ENCODE measurements at places on chromosomes 3 and 15. TPM values are rescaled to one million over a fixed set of nuclear protein-coding genes. Genes with fewer than 3 reads are reported as not detected.

Gene SERPINI2
- not detected for total RNA-seq

Gene GOLGA8Q
- total RNA-seq: not detected

Gene PP2D1
- not detected for total RNA-seq

Gene ACVR2B
- 4.8 TPM for total RNA-seq

Gene IREB2
- total RNA-seq: 28.4 TPM

Gene GUCA1C
- not detected for total RNA-seq

- no peak for DNase-seq
- no peak overlapping the region for H3K4me3 ChIP-seq
- H3K27ac ChIP-seq: no peak overlapping the region
- no peaks in the 10 kb centered on the region for H3K4me1 ChIP-seq
- no peaks in the 10 kb centered on the region for H3K36me3 ChIP-seq
Observed at GRCh38 chr3:165439765-165440164, 243.6 kb upstream of the SLITRK3 start.

DNA sequence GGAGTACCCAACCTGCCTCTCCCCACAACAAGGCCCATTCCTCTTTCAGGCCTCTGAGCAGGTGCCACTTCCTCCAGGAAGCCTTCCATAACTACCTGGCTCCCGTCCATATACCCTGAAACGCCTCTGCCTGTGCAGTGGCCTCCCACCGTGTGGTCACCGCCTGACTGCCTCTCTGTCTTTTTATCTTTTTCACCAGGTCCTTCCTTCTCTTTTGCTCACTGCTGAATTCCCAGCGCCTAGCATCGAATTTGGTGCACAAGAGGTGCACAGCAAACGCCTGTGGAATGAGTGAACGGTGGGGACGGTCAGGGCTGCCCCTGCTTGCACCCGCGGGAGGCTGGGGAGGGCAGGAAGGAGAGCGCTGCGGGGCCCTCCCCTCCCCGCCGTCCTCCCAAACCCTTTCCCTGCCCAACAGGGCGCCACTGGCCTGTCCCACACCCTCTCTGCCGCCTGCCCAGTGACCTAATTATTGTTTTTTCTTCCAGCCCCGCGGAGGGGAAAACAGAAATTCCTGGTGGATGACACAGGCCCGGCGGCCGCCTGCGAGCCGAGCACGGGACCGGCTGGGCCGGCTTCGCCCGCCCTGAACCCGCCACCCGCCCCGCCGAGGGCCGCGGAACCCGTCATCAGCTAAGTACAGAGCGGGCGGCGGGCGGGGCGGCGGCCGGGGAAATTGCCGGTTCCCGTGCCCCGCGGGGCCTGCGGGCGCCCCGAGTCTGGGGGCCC, 140.1 kb downstream of the SMAD6 start:
- peak; percentile 95 for DNase-seq
- peaks cover 13% of the 10 kb centered on the region for H3K4me1 ChIP-seq
- H3K4me3 ChIP-seq: peak overlapping the region; percentile 54

DNA sequence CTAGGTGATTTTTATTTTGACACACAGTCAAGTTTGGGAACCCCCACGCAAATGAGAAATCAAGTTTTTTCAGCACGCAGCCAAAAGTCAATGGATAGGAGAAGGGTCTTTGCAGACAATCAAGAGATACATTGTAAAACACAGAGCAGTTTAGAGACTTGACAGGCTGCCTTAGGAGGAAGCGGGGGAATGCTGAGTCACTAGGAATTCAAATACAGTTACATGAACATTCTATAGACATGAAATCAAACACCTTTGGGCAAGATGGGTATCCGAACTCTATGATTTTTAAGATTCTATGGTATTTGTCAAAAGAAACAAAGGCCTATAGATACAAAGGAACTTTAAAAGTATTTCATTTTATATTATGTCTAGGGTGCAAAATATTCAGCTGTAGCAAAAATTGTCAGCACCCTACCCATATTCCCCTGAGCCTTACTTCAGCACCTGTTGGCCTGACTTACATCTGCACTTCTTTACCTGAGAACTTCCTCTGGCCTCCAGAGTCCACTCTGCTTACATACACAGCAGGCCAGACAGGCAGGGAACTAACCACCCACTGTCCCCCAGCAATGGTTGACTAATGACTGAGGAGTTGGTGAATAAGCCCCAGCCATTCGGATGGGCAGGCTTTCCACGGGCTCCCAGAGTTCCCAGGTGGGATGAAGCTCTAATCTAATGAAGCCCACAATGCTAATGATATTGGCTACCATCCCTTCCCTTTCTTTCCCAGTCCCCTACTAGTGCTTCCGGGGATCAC, 289.3 kb upstream of the RORA start:
- H3K4me1 ChIP-seq: no peaks in the 10 kb centered on the region
- H3K36me3 ChIP-seq: no peaks in the 10 kb centered on the region
- no peak overlapping the region for H3K4me3 ChIP-seq

- no peak for DNase-seq
- H3K27me3 ChIP-seq: no peaks in the 10 kb centered on the region
- no peaks in the 10 kb centered on the region for H3K4me1 ChIP-seq
- H3K36me3 ChIP-seq: no peaks in the 10 kb centered on the region
- H3K4me3 ChIP-seq: no peak overlapping the region
Observed at GRCh38 chr3:183151086-183151485, 11.4 kb downstream of the LAMP3 start.

DNA sequence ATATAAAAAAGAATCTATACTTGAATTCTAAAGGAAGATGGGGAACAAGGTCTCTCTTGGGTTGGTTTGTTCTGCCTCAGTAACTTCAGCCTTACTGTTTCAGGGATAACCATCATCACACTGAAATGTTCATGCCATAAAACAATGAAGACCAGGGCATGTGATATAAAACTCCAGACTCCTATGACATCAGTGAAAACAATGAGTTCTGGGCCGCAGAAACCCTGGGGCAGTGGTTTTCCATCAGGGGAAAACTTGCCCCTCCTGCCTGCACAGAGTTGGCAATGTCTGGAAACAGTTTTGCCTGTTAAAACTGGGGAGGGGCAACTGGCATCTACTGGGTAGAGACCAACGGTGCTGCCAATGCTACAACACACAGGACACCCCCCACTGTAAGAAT, 46.8 kb downstream of the CA12 start:
- no peaks in the 10 kb centered on the region for H3K36me3 ChIP-seq
- H3K4me1 ChIP-seq: no peaks in the 10 kb centered on the region
- DNase-seq: no peak
- H3K27me3 ChIP-seq: no peaks in the 10 kb centered on the region
- H3K27ac ChIP-seq: no peak overlapping the region
- H3K4me3 ChIP-seq: no peak overlapping the region

DNA sequence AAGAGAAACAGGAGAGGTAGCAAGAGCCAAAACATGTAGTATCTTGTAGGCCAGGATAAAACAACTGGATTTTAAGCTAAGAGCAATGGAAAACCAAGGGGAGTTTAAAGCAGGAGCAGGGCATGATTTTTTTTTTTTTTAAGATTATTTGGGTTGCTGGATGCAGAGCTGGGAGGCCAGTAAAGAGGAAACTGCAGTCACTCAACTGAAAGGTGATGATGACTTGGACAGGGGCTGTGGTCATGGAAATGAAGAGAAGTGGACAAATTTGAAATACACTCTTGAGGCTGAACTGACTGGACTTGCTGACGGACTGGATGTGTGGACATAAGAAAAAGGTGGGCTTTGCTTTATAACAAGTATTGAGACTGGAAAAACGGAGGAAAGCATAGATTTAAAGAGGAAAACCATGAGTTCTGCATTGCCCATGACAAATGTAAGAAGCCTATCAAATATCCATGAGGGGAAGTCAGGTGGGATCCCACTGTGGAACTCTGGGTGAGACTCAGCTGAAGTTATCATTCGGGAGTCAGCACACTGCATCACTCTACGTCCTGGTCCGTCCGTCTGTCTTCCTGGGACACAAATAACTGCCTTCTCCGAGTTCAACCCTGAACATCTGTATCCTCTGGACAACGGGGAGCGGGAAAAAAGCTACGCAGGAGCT, 688 bp downstream of the XPC start:
- no peak for DNase-seq
- peak overlapping the region; percentile 62 for H3K4me3 ChIP-seq
- no peaks in the 10 kb centered on the region for H3K27me3 ChIP-seq
- peaks cover 32% of the 10 kb centered on the region for H3K4me1 ChIP-seq
- H3K27ac ChIP-seq: peak overlapping the region; percentile 95

DNA sequence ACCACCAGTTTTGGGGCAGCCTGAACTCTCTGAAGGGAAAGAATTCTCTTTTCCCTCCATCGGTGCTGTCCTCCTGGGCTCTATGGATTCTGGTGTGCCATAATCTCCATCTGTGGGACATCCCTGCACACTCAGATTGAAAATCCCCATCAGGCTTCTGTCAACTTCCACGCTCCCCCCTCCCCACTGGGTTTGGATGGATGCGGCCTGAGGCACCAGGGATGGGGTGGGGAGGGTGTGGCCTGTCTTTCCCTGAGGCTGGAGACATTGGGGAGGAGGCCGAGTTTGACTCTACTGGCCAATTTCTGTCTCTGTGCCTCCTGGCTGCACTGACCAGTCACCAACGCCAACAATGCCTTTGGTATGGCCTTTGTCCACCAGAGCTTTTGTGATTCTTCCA, 16.3 kb upstream of the FBLN2 start:
- no peaks in the 10 kb centered on the region for H3K4me1 ChIP-seq
- no peak for DNase-seq
- no peaks in the 10 kb centered on the region for H3K36me3 ChIP-seq
- H3K27me3 ChIP-seq: no peaks in the 10 kb centered on the region
- no peak overlapping the region for H3K4me3 ChIP-seq

DNA sequence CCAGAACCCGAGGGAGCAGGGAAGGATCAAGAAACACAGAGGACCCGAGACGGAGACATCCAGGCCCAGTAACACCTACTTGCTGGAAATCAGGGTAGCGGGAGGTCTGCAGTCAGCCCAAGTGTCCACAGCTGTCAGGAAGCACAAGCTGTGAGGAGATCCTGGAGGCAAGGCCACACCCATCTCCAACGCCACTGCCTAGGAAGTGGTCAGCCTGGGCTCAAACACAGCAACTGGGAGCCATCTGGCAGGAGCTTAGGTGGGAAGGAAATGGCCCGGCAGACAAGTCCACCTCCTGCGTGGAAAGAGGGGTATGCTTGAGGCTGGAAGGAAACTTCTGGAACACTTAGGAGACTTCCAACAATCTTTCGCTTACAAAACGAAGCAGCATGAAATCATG, 407.1 kb downstream of the VPS13C start:
- DNase-seq: no peak
